ENCODE measurements at places on chromosomes 3 and 15.

DNA sequence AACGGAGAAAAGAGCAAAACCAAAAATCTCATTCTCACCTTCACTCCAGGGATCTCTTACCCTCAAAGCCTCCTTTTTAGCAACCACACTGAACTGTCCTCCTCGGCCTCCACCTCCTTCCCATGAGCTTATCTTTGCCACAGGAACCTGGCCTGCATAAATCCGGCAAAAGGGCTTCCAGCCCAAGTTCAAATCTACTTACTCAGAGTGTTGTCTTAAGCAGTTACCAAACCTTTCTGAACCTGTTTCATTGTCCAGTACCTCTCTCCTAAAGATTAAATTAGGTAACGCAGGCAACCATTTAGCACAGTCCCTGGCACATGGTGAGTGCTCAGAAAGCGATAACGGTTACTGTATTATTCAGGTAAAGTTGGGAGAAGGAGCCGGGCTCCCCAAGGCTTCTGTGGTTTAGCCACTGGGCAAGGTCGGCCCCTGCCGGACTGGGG, 777 bp downstream of the CIB1 start:
- no peak for DNase-seq

DNA sequence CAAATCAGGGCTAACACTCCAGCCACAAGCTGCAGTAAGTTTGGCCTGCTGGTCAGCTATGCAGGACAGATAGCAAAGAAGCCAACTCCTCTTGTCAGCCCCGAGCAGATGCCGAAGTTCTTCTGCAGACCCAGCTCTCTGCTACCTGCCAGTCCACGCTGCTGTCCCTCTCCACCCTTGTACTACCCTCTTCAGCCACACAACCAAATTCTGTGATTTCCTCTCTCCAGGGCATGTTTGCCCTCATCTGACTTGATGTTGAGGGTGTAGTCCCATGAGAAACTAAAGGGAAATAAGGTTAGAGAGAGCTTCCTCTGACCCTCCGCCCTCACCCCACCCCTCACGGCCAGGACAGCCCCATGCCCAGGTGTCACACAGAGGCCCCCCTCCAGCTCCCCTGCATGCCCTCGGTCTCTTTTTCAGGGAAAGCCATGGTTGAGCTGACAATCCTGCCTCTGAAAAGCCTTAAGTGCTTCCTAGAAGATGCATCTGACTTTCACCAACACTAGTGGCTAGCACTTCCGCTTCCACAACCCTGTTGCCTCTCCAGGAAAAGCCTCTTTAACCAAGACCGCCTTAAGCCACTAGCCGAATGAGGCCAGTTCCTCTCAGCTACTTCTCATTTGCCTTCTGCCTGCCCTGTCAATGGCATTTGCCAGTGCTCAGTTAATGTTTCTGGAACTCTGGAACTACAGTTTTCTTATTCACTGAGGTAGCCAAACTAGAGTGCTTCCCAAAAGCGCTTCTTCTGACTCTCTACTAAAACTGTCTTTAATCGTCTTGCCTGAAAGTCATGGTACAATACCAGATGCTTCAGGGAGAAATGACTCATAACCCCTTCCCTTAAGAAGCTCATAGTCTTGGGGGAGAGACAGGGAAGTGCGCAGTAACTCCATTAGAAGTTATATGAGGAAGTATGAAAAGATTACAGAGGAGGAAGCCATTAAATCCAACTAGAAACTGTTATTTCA, 300.4 kb upstream of the STT3B start:
- DNase-seq = no peak

GRCh38 chr3:42753757-42754156, 19.3 kb downstream of the CCDC13 start:
- DNase-seq = no peak

- no peak for DNase-seq
These were observed 248.3 kb downstream of the SLCO3A1 start for GRCh38 chr15:92101708-92102394.

DNA sequence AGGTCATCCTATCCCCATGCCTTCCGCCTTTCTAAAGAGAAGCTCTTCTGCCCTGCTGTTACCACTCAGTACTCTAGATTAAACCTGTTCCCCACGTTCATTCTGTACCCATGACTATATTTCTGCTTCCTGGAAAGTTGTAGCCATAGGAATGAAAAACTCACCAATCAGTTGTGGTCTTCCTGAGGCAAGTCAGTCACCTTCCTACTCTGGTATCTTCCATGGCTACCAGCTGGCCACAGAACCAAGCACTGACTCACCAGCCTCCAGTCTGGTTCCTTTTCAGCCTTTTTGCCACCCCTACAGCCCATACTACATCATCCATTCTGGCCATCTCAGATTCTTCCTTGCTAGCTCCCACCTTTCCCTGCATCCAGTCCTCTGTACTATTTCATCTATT, 46.4 kb downstream of the TMEM44 start:
- DNase-seq = no peak

DNA sequence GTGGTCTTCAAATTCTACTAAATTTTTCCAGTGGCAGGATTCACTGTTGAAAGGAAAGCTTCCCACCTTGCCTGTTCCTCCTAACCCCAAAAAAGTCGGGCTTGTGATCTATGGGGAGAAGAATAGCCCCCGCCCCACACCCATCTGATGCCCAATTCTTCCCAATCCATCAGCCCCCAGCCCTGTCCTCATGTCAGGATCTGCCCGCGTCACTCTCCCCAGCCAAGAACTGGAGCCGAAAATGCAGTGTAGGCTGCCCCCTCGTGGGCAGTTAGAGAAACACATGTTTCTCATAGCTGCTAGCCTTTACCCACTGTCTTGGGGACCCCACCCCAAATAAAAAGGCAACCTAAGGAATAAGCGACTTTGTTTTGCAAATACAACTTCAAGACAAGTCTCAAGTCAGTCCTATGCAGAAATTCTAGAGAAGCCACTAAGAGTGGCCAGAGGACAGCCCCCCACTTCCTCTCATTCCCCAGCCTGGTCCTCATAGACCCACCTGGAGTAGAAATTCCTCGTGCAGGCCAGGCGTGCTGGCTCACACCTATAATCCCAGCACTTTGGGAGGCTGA, 13.0 kb upstream of the CSK start:
- DNase-seq = peak; percentile 58

- no peak for DNase-seq
These were observed 1.4 kb upstream of the TNFSF10 start for GRCh38 chr3:172524611-172525010.

GRCh38 chr15:67043939-67044771, 21.2 kb upstream of the SMAD3 start:
- DNase-seq = no peak

GRCh38 chr3:149555927-149556326, 81.4 kb downstream of the TM4SF4 start:
- no peak for DNase-seq

GRCh38 chr3:50140990-50141389, 14.1 kb upstream of the SEMA3F start:
- no peak for DNase-seq

DNA sequence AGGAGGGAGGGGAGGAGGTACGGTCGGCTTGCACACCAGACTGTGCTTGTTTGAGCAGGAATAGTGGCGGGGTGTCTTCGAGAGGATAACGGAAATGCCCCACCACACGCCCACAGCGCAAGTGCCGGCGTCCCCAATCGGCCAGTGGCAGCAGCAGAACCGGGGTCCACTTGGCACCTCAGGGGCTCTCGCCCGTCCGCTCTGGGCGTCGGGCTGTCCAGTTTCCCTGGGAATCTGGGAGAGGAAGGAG, 53.7 kb downstream of the CCDC54 start:
- DNase-seq = peak; percentile 5

DNA sequence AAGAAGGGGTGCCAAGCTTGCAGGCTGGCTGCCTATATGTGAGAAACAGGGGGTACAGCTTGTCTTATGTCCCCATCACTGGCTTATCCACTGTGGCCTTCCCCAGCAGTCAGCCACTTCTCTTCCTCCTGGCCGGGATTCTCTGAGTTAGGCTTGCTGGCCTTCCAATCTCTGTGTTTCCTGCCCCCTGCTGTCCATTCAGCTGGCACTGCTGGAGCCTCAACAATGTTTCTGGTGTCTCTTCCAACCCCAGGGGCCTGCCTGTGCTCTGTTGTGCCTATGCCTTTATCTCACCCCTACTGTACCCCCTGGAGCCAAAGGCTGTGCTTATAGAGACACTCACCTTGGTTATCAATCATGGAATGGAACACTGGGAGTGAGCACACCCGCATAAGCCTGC, 36.5 kb downstream of the ANAPC13 start:
- no peak for DNase-seq

DNA sequence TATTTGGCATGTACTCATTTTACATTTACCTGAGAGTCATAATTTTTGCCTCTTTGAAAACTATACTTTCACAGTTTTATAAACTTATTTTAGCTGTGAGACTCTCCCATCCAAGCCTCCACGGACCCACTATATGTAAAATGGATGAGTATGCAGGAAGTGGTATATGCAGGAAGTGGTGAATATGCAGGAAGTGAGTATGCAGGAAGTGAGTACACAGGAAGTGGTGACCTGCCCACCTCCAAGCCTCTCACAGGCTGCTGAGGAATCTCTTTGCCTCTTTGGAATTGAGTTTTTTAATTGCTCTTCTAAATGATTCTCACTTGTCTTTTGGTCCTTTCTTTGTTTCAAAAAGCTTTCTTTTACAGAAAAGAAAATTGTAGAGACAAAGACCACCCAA, 85.2 kb downstream of the KBTBD8 start:
- DNase-seq = peak; percentile 30

GRCh38 chr3:126353694-126354321, 3.4 kb downstream of the KLF15 start:
- DNase-seq = no peak

GRCh38 chr3:113147681-113148261, 63.6 kb upstream of the BOC start:
- no peak for DNase-seq

DNA sequence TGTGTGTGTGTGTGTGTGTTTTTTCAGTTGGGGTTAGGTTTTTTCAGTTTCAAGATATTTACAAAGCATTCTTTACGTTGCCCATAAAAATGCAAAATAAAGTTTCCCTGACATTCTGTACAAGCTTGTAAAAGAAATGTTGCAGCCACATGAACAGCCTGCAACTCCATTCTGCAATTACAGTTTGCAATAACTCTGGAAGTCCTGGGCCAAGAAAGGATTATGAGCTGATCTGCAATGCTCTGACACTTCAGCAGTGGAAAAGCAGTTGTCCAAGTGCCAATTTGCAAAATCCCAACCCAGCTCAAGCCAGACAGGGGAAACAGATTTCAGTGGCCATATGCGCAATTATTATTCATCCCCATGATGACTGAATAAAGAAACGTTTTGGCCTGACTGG, 322.1 kb downstream of the MEX3B start:
- no peak for DNase-seq

GRCh38 chr15:31360843-31361763, 34.5 kb downstream of the KLF13 start:
- DNase-seq = peak; percentile 88

Data from activated gamma-delta T cell treated with Interleukin-2 at 50 U/mL for 16 hours (primary cell).